ENCODE measurements at places on chromosomes 4 and X.
A peak's percentile ranks its signal among the peaks of the same experiment; 100 is the strongest.

DNA sequence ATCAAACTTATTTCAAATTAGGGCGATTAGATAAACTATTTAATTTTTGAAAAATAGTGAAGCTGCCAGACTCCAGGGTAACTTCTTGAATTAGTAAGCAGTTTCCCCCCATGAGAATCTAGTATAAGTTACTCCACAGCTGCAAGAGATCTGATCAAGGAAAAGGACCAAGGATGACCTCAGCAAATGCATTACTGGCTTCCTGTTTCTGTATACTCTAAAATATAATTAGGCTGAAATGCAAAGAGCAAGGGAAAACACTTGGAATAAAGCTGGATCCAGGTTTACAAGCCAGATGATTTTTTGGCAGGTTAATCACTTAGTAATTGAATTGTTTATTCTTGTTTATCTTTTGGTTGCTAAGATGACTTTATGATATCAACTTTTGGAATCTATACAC, 13.4 kb upstream of the P2RY10 start:
- DNase-seq, result no peak

DNA sequence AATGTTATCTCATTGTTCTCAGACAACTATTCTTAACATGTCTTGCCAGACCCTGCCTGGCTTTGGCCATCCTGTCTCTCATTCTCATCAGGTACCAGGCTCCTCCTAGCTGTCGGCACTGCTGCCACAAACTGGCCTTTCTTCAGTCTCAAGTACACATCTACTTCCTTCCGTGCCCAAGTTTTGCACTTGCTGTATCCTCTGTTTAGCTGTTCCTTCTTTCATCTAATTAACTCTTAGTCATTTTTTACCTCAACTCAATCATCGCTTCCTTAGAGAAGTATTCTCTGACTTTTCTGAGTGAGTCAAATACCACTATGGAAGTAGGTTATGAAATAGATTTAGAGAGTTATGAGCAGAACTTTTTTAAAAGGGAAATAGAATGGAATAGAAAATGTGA, 19.7 kb downstream of the CXCL3 start:
- DNase-seq, result no peak

GRCh38 chrX:105738162-105738561, 84.2 kb upstream of the NRK start:
- no peak for DNase-seq

DNA sequence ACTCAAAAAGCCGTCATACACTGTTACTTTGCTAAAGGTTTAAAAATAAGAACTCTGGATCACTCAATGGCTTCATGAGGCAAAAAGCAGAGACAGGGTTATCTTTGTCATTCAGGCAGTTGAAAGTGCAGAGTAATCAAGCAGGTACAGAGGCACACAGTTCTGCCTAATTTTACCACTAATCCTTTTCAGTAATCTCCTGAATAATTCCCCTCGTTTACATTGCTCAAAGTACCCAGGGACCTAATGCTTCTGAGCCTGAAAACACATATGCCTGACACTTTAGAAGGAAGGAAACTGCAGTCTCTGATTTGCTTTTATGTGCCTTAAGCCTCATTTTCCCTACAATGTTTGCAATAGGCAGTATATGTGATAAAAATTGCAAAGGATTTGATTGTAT, 71.4 kb upstream of the TRAM1L1 start:
- no peak for DNase-seq

DNA sequence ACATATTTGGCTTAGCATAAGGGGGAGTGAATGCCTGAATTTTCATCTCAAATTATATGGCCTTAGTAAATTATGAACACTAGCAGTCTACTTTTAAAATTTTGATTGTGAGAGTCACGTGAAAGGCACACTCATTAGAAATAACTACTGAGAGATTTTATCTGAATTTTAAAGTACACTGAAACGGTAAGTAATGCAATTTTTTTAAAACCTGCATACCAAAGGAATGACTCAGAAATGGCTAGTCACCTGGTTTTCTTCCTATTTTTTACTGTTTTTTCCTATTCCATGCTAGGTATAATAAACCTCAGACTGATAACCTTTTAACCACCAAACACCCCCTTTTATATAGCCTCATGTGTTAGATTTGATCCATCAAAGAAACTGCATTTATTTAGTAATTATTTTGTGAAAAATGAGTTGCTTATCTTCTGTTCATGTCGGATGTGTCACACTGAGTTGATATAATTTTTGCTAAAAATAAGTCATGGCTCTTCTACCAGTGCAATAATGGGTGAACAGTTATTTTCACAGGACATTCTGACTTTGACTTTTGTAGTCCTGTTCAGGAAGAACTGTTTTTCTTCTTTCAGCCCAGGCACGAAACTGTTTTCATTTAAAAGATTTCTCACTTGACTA, 40.4 kb downstream of the CPEB2 start:
- DNase-seq, result no peak

- DNase-seq, result no peak
Observed at GRCh38 chr4:96912716-96913115, 1072.8 kb downstream of the PDHA2 start.

DNA sequence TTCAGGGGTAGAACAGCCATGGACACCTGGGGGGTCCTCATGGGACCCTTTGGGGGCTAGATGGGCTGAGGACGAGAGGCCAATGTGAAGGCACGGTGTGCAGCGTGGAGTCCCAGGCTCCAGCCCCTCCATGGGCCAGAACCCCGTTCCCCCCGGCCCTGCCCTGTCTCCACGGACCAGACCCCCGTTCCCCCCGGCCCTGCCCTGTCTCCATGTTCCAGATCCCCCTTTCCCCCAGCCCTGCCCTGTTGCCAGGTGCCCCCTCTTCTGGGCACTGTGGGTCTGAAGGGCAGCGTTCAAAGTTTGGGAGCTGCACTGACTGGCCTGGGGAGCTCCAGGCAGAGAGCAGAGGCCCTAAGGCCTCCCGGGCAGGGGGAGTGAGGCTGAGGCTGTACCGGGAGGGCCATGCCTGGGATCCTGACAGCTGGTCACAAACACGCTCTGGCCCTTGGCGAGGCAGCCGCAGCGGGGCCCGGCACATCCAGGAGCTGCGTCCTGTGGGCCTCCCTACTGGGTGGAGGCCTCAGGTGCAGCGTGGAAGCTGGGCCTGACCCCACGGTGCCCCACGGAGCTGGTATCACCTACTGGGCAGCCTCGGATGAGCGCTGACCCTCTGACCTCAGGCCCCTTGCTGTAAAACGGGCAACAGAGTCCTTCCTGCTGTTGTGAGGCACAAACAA, 8.9 kb downstream of the DGKQ start:
- DNase-seq, result no peak

- DNase-seq, result no peak
Observed at GRCh38 chrX:43266487-43266886, 389.6 kb upstream of the MAOA start.

GRCh38 chr4:26450418-26450817, 39.9 kb downstream of the CCKAR start:
- DNase-seq, result no peak

DNA sequence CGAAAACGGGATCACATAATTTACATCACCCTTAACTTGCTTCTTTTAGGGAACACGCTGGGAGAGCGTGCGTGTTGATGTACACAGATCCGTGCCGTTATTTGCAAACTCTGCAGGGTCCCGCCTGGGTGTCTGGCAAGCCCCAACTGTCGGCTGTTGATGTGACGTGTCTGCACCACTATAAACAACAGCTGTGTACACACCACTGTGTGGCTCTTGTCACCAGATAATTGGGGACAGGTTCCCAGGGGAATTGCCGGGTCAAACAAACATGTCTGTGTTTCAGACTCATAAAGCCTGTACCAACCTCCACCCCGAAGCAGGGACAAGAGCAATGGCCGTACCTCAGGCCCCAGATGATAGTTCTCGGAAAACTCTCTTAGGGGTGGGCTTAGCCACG, 105.0 kb upstream of the AFAP1 start:
- peak; percentile 33 for DNase-seq

- no peak for DNase-seq
Observed at GRCh38 chrX:21612154-21612553, 46.0 kb downstream of the KLHL34 start.

DNA sequence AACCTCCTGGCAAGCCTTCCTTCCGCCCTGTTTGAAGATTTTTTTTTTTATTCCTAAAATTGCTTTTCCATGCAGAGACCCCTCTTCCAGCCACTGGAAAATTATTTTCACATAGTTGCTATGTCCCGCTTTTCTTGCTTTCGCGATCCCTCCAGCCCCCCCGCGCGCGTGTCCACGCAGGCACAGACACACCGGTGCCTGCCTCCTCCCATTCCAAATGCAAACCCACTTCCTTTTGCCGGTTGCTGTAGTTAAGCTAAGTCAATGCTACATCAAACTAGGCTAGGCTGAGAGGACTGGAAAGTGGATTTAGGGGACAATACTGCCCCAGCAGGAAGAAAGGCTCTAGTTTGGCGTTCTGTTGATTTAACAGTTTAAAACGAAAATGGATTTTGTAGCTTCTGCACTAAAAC, 111.0 kb downstream of the DHX15 start:
- DNase-seq, result peak; percentile 44

GRCh38 chr4:35250761-35251160, 993.6 kb downstream of the ARAP2 start:
- DNase-seq, result no peak

DNA sequence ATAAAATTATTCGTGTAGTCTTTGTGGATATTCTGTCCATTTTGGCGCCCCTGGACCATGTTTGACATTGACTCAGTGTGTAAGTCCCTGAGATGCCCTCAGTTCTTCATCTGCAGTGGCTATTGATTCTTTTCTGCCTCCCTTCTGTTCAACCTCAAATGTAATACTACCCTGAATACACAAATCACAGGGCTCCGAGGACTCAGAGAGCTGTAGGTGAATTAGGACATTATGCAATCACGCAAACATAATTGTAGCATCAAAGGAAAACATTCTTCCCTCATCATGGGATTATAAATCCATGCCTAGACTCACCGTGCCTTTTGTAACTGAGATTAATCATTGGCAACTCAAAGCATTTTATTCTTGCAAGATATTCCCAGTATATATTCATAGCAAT, 161.4 kb upstream of the PACRGL start:
- peak; percentile 29 for DNase-seq

- no peak for DNase-seq
Observed at GRCh38 chr4:76410636-76411035, 10.3 kb downstream of the CCDC158 start.

DNA sequence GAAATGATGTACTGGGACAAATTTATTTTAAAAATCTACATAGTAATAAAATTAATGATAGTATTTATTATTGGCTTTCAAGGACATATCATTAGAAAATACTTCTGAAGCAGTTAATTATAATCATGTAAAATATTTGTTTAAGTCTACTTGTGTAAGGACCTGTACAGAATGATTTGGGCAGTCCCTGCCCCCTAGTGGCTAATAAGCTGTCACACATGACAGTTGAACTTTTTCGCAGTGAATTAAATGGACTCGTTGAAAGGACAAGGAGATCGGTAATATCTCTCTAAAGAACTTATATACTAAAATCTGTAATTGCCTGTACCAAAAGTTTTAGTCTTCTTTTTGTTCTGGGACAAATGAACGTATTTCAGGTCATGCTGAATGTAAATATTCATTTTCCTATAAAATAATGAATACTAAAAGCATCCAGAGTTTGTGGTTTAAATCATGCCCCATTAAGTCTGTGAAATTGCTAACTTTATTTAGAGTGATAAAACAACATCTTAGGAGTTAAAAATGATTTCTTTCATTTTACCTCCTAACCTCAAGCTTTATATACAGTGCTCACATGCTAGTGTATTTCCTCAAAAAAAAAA, 13.6 kb downstream of the EXOC1 start:
- peak; percentile 74 for DNase-seq

- DNase-seq, result no peak
Observed at GRCh38 chrX:75156531-75156945, 455 bp upstream of the ABCB7 start.

DNA sequence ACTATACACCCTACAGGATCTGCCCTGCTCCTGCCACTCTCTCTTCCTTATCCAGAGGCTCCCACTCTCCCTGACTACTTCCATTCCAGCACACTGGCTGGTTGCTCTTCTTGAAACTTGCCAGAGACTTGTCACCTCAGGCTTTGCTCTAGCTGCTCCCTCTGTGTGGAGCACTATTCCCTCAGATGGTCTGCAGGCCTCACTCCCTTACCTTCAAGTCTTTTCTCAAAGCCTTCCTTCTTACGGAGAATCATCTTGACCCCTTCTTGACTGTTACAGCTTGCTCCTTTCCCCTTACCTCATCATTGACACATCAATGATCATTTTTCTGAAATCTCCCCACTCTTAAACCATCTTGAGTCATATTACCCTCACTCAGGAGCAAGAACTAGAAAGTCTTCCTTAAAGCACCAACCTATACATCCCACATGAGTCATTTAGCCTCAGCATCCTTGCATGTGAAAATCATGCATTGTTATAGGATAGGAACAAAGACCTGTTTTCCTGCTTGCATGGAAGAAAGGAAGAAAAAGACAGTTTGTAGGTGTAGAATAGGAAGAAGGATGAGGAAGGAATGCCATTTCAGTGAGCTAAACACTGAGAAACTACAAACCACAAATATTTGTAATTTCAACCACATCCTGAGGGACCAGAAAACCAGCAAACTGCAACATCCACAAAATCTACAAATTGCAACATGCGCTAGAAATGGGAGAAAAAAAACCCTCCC, 55.7 kb downstream of the ANTXR2 start:
- DNase-seq, result no peak

DNA sequence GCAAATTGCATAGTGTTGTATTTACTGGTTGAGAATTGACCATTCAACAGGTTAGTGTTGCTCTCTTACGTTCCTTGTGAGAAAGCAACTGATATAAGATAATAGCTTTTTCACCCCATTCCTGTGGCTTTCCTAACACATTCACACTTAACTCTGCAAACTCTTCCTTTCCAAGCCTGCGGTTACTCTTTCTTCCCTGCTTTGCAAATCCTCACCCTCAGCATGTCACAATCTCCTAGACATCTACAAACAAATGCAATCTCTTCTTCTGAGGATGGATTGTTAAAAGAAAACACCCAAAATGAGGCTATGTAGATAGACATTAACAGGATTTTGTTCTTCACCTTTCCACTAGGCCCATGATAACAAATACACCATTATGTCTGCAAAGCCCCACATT, 771.7 kb upstream of the PCDH7 start:
- no peak for DNase-seq

DNA sequence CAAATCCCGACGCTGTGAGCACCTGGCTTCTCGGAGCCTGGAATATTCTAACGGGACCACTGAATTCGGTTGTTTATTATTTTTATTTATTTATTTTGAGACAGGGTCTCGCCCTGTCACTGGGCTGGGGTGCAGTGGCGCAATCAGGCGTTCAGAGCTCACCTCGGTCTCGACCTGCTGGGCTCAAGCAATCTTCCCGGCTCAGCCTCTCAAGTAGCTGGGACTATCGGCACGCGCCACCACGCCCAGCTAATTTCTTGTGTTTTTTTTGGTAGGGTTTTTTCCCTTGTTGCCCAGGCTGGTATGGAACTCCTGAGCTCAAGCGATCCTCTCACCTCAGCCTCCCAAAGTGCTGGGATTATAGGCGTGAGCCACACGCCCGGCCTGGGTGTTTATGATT, 21.5 kb upstream of the S100P start:
- DNase-seq, result no peak

GRCh38 chr4:159722052-159722451, 619.2 kb downstream of the RAPGEF2 start:
- DNase-seq, result no peak
